Mesenteric fat pad (tissue), 1 donor: ENCODE measurements at places on chromosomes 11 and 22. TPM values are rescaled to one million over a fixed set of nuclear protein-coding genes. Genes with fewer than 3 reads are reported as not detected.

The GNAZ gene
- 18.3 TPM for total RNA-seq

The NNMT gene
- 1,405 TPM for total RNA-seq

The HBB gene
- 346 TPM for total RNA-seq

The USP2 gene
- total RNA-seq, result 4.2 TPM

The TYMP gene
- 165 TPM for total RNA-seq

The MMP7 gene
- total RNA-seq, result 2.5 TPM

The CEP57 gene
- total RNA-seq, result 20.7 TPM

The POU2AF1 gene
- 0.10 TPM for total RNA-seq

The FLRT1 gene
- not detected for total RNA-seq

The HEPACAM gene
- total RNA-seq, result 33.4 TPM

The CACNA1I gene
- 0.10 TPM for total RNA-seq

The TP53AIP1 gene
- 0.10 TPM for total RNA-seq

The TMEM191B gene
- total RNA-seq, result 0.84 TPM

The KRTAP5-11 gene
- total RNA-seq, result not detected

The COX8A gene
- total RNA-seq, result 249 TPM

The SLC16A8 gene
- total RNA-seq, result not detected

The SLC43A1 gene
- 8.4 TPM for total RNA-seq

The MMP13 gene
- total RNA-seq, result not detected

The SESN3 gene
- total RNA-seq, result 19.5 TPM

The OR5P2 gene
- not detected for total RNA-seq
